ENCODE measurements at places on chromosomes 5 and 9.

GRCh38 chr5:169695919-169696490 is 58.9 kb downstream of the DOCK2 start:
- DNase-seq, result no peak

GRCh38 chr5:91319667-91320066 is 63.5 kb downstream of the ARRDC3 start:
- DNase-seq, result no peak

DNA sequence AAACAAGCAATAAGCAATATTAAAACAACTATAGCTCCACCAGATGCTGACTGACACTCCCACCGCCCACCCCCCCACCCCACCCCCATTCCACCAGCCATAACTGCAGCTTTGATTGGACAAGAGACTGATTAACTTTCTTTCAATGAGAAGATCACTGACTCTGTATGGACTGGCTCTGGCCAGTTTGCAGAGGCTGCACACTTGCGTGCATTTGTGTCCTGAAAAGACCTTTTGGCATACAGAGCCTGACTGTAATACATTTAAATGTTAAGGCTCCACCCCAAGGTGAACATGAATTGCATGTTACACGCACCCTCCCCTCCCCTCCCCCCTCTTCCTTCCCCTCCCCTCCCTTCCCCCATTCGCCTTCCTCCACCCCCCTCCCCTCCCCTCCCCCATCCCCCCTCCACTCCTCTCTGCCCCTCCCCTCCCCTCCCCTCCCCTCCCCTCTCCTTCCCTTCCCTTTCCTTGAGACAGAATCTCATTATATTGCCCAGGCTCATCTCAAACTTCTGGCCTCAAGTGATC is 31.1 kb downstream of the FGD3 start:
- no peak for DNase-seq

DNA sequence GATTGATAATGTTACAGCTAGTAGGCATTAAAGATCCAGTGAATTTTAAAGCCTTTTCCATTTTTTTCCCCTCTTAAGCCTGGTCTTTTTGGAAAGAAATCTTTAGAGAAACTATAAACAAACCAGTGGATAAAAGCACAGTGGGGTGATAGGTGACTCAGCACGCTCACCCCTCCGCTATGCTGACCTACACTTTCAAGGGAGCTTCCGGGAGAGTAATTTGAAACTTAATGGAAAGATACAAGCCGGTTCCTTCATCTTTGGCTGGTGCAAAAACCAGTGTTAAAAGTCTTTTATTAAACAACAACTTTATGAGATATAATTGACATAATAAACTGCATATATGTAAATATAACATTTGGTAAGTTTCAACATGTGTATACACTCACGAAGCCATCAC is 27.0 kb upstream of the ALDOB start:
- no peak for DNase-seq

- no peak for DNase-seq
These were observed 95.9 kb upstream of the TNC start for GRCh38 chr9:115213818-115214334.

- no peak for DNase-seq
These were observed 205.2 kb downstream of the AGTPBP1 start for GRCh38 chr9:85536514-85536913.

- DNase-seq, result no peak
These were observed 140.4 kb downstream of the GABBR2 start for GRCh38 chr9:98568234-98568908.

DNA sequence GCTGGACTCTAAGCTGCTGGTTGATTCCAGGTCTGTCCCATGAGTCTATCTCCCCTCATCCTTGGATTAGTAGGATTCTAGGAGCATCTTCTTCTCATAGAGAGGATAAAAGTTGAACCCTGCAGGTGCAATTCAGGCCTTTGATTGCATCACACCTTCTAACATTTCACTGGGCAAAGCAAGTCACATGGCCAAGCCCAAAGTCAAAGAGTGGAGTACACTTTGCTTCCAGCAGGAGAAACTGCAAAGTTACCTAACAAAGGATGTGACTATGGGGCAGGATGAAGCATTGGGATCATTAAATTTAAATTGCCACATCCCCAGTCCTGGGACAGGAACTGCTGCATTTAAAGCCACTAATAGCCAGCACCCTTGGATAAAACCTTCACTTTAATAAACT is 51.0 kb upstream of the EGFLAM start:
- DNase-seq, result no peak

DNA sequence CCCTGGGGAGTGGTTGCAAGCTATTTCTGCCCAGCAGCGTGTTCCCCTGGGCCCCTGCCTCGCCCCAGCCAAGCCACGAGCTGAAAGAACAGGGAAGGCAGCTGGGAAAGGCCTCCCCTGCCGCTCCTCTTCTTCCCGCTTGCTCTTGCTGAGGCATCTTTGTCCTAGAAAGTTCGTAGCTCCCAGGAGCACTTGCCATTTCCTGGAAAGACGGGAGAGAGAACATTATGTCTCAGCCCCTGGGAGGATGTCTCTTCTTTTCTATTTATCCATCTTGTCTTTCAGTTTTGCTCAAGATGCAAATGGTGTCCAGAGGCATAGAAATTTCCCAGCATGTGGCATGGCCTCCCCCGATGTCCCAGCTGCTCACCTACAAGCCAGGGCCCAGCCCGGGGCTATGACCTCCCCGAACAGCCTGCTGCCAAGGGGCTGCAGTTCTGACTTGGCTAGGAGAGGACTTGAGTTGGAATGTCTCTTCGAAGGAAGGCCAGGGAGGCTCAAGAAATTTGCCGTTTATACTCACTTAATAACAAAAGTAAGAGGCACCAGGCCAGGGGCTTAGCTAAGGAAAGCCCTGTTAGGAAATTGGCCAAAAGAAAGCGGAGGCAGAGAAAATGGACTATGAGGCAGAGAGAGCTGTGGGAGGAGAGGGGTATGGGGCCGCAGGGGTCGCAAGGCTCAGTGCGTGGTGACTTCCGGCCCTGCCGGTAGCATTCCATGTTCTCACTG is 87.3 kb downstream of the LIFR start:
- DNase-seq, result no peak

DNA sequence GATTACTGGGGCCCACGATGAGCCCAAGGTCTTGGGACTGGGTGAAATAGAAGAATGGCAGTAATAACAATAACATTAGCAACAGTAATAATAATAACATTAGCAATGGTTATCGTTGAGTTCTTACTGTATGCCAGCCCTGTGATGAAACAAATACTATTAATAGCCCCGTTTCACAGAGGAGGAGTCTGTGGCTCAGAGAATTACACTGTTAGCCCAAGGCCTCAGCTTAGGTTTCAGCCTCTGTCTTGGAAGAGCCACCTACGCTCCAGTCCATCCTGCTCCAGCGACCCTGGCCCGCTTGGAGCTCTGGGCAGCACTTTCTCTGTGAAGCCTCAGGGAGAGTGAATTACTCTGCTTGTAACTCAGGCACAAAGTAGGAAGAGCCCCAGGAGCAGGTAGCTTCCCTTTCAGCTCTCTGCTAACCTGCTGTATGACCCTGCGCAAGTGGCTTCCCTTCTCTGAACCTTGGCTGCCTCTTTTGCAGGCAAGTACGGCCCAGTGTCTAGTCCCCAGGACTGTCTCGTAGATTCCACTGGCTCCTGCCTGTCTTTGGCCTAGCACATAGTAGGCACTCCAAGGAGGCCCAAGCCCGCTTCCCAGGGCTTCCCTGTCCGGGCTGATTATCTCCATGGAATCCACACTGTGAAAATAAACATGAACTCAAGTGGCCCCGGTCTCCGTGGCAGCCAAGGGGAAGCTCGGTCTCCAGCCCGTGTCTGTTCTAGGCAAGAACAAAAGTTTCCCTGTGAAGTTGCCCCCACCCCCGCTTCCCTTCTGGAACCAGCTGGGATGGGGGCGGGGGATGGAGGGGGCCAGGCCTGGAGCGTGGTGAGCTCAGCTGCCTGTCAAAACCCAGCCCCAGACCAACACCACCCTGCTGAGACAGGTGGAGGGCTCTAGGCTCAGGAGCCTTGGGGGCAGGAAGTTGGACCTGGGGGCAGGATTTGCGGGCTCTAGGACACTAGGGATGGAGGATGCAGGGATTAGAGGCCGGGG is 26.2 kb upstream of the LMX1B start:
- no peak for DNase-seq

DNA sequence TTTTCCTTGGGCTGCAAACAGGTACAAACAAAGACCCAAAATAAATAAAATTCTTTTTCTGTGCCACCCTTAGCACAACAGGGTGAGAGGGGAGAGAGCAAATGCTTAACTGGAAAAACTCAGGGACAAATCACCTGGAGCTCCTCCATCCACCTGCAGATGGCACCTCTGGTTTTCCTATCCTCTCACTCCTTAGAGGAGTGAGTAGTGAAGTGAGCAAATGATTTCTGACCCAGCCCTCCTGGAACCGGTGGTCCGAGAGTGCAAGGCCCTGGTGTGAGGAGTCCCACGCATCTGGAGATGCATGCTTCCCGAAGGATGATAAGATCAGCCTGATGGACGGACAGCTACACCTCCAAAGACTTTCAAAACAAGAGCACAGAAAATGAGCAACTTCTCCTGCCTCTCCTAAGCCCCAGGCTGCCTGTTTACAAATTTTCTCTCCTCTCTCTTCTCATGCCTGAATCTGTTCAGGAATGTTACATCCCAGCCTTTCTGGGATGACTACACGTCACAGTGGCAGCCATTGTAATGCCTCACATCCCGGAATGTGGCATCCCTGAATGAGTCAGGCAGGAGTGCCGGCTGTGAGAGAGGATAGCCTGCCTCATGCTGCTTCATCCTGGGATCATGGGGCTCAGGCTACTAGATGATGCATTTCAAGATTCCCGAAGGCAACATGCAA is 86.4 kb downstream of the ADRB2 start:
- no peak for DNase-seq

DNA sequence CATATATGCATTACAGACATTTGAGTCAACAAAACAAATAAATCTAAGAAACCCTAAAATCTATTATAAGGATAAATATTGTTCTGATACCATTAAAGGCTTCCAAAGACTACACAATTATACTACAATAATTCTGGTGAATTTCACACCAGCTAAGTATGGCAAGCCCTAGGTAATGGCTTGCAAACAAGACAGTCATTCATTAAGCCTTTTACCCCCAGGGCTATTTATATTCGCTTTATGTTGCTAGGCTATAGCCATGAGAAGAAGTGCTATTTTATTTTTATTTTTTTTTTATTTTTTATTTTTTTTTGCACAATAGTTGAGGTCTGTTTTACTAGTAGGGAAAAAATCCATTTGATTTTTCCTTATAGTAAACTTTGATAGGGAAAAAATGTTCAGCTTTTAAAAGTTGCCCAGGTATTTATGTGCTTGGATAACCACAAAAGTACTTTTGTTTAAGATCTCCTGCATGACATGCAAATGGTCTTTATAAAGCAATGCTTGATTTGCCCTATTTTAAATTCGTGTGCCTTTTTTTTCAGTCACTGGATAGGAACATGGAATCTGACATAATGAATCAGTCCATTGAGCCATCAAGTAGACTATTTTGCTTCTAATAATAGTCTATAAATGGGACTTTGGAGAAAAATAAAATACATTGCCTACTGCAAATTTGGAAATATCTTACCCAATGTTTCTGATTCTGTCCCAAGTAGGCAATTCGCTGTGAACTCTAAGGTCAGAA is 946.3 kb upstream of the COX7C start:
- DNase-seq, result no peak

- no peak for DNase-seq
These were observed 38.7 kb downstream of the JAKMIP2 start for GRCh38 chr5:147743678-147744374.

DNA sequence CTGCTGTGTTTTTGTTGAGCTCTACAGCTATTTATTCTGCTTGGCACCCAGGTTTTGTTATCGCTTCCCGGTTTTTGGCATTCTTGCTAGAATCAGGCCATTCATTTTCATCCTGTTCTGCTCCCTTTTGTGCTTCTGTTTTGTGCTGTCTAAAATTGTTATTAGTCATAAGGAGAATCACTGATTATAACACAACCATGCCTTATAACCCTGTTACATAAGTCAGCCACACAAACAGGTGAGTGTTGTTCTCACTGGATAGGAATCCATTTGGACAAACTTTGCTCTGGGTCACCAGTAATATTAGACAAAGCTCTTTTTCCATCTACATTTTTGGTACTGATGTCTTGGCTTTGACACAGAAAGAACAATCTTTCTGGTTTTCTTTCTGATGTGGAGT is 622.8 kb downstream of the PSAT1 start:
- DNase-seq, result no peak

DNA sequence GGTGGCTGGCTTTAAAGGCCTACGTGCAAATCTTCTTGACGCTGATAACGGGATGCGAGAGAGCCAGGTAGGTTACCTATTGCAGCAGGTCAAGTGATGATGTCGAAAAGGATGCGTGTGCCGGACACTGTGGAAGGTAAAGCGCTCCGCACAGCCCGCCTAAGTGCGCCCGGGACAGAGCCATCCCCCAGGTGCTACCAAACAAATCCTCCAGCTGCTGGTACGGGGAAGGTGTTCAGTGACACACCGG is 245 bp upstream of the DNAJC25 start:
- no peak for DNase-seq

- no peak for DNase-seq
These were observed 84.1 kb downstream of the SNX18 start for GRCh38 chr5:54601411-54602230.

- peak; percentile 7 for DNase-seq
These were observed 25.8 kb upstream of the HSD17B3 start for GRCh38 chr9:96327694-96328352.

DNA sequence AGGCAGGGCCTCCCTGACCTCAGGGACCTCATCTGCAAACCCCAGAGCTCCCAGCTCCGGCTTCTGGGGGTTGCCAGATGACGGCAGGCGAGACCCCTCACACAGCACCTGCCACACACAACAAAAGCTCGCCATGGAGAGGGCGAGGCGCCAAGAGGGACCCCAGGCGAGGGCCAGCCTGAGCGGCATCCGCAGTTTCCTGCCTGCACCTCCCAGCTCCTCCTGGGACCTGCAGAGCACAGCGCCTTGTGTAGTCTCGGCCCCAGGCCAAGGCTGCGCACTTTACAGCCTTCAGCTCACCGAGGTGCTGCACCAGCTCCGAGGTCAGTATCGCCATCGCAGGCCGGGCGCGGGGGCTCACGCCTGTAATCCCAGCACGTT is 82.4 kb upstream of the ADAMTS2 start:
- no peak for DNase-seq

- DNase-seq, result no peak
These were observed 201.6 kb upstream of the IRX1 start for GRCh38 chr5:3393920-3394597.

- no peak for DNase-seq
These were observed 130.3 kb upstream of the CNTLN start for GRCh38 chr9:17004500-17004899.

- no peak for DNase-seq
These were observed 1.5 kb downstream of the ST6GALNAC4 start for GRCh38 chr9:127915325-127915752.

DNA sequence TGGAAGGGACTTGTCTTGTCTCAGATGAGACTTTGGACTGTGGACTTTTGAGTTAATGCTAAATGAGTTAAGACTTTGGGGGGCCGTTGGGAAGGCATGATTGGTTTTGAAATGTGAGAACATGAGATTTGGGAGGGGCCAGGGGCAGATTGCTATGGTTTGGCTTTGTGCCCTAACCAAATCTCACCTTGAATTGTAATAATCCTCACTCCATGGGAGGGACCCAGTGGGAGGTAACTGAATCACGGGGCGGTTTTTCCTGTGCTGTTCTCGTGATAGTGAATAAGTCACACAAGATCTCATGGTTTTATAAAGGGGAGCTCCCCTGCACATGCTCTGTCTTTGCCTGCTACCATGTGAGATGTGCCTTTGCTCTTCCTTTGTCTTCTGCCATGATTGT is 72.1 kb downstream of the RAI14 start:
- DNase-seq, result no peak
